ENCODE measurements at places on chromosomes 3 and 15.

DNA sequence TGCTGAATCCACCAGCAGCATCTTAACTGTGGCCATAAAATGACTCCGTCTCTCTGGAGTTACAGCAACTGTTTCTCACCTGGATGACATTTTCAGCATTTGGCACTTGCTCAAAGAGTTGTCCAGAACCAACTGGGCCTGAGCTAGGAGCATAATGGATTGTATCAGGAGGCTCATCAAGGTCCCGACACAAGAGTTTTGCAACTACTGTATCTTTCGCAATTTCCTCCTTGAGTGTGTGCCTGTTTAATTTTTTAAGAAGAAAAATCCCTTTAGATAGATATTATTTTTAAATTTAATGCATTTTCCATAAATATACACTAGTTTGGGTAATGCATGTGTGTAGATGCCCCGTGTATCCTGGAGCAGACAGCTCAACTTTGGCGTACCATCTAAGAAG, 44.3 kb upstream of the C3orf49 start:
- DNase-seq = peak; percentile 47

DNA sequence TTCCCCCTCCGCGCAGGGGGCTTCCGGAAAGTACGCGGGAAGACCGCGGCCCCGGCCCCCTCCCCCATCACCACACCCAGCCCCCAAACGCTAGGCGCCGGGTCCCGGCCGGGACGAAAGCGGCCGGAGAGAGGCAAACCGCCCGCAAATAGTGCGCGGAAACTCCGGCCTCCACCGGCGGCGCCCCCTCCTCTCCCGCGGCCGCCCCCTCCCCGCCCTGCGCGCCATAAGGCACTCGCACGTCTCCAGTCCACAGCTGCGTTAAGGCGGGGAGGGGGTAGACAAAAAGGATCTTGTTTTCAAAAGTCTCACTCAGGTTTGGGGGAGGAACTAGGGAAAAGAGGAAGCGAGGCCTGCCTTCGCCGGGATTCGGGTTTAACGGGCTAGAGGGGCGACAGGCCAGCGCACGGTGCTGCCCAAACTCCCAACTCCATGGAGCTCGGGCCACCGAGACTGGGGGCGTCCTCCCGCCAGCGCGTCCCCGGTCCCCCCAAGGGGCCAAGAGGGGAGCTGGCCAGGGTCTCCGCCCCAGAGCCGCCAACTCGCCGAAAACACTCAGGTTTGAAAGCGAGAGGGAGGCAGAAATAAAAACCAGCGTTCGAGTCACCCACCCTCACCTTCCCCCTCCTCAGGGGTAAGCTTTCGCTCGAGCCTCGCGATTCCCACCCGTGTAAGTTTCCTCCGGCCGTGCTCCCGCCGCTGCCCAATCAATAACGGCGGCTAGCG, 1.8 kb downstream of the ANP32A start:
- peak; percentile 37 for DNase-seq

DNA sequence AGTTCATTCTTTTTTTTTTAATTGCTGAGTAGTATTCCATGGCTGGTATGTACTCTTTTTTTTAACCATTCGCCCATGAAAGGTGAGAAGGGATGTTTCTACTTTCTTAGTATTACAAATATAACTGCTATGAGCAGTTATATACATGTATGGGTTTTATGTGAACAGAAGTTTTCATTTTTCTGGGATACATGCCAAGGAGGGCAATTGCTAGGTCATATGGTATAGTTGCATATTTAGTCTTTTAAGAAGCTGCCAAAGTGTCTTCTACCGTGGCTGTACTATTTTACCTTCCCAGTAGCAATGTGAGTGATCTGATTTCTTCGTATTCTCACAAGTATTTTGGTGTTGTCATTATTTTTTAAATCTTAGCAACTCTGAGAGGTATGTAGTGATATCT, 11.2 kb upstream of the KLHL40 start:
- DNase-seq = no peak

DNA sequence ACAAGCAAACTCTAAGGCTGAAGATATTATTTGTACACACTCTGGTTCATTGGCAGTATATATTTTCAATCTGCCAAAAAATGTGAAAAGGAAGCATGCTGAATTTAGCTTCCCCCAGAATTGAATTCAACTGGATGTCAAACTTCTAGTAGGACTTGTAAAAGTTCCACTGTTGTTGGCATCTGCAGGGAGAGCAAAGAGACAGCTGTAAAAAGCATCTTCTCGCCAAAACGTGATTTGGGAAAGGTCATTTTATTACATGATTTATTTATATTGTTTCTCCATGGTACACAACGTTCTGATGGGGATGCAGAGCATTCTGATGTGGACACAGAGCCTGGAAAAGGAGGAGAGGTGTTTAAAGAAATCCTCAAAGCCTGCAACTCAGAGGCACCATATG, 196.7 kb upstream of the ADAMTS9 start:
- no peak for DNase-seq

DNA sequence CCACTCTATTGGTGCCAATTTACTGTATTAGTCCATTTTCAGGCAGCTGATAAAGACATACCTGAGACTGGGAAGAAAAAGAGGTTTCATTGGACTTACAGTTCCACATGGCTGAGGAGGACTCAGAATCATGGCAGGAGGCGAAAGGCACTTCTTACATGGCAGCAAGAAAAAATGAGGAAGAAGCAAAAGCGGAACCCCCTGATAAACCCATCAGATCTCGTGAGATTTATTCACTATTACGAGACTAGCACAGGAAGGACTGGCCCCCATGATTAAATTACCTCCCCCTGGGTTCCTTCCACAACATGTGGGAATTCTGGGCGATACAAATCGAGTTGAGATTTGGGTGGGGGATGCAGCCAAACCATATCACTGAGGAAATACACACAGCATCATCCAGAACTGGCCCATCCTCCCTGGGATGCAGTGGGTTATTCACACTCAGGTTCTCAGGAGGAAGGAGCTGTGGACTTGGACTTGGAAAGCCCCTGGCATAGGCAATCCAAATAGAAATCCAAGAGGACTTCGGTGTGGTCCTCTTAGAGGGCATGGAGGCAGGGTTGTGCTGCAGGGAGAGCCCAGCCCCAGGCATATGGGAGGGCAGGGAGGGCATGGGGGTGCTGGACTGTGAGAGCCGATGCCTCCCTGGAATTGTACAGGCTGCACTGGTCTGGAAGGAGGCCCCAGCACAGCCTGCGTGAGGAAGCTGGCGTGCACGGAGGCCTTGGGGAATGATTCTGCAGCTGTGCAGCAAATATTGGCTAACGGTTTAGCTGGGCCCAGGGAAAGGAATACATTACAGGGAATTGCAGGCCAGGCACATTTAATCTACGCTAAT, 62.9 kb downstream of the EFCAB12 start:
- DNase-seq = no peak

DNA sequence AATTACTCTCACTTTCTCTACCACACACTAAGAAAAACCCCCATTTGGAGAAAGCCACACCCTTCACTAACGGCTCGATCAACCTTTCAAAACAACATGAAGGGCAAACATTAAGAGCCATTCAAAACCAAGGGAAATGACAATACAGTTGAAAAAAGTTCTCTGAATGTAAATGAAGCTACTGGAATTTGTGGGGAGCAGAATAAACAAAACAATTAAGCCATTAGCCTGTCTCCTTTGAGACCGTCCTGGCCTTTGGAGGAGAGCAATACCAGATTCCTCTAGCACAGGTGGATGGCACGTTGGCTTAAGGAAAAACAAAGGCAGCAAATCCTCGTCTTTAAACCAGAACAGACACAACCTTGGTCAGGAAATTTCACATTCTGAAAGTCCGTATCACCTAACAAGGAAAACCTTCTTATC, 18.7 kb downstream of the MYO1E start:
- no peak for DNase-seq

GRCh38 chr15:85534031-85534430, 153.6 kb downstream of the AKAP13 start:
- DNase-seq = no peak

DNA sequence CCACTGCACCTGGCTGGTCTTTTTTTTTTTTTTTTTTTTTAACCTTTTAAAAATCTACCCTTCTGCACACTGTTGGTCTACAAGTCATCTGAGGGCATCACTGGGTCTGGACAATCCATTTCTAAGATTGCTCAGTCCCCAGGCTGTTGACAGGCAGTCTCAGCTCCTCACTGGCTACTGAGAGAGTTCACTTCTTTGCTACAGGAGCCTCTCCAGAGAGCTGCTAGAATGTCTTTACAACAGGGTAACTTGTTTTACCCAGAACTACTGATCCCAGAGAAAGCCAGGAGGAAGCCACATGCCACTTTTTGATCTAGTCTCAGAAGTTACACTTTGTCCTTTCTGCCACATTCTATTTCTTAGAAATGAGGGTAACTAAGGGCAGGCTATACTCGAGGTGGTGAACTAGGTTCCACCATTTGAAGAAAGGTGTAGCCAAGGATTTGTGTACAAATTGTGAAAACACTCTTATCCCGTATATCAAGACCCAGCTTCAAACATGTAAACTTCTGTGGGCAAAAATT, 5.7 kb upstream of the CCNB2 start:
- DNase-seq = no peak

GRCh38 chr15:51223771-51224229, 114.6 kb downstream of the CYP19A1 start:
- DNase-seq = peak; percentile 97

Measured in fibroblast of mammary gland (primary cell).